ENCODE measurements at places on chromosomes 16 and 17.

DNA sequence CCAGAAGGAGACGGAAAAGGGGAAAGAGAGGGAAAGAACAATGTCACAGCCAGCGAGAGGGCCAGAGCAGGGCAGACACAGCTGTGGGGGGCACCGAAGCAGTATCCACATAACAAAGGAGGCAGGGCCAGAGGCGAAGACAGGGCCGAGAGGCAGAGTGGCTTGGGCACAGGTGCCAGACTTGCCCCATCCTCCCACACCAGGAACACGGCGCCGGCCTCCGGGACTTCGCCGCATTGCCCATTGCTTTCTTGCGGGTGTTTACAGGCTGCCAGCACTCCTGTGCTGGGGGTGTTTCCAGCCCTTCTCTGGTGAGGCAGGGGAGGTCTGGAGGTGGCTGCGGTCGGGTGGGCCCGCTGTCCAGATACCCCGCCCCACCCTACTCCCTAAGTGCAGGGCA lies 78.0 kb downstream of the ENGASE start:
- DNase-seq: no peak

GRCh38 chr17:33904476-33904875 lies 350.6 kb upstream of the CCL2 start:
- peak; percentile 80 for DNase-seq

DNA sequence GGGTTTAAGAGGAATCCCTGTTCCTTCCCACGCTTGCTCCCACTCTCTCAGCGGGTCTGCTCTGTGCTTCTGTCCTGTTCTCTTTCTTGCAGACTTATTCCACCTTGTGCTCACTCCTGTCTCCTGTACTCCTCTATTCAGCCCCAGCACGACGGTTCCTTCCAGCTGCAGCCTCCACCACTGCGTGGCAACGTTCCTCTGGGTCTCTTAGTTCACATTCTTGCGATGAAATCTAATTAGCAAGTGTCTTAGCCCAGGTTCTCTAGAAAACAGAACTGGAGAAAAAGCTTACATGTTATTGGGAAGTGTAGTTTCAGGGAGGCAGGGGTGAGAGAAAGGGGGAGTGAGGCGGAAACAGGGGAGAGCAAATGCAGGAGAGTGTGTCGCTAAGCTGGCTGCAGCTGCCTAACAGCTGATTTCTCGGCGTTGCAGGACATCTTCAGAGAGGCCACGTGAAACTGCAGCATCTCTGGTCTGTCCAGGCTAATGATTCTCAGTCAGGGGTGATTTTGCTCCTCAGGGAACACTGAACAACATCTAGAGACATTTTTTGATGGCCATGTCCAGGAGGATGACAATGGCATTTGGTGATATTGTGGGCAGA lies 213.2 kb upstream of the NLRP1 start:
- DNase-seq: no peak

GRCh38 chr17:78745407-78746088 lies 36.5 kb downstream of the CYTH1 start:
- peak; percentile 70 for DNase-seq

- no peak for DNase-seq
Measured at GRCh38 chr17:55219934-55220333, 44.8 kb upstream of the HLF start.

GRCh38 chr17:49556223-49556943 lies 19.3 kb upstream of the NXPH3 start:
- peak; percentile 70 for DNase-seq

DNA sequence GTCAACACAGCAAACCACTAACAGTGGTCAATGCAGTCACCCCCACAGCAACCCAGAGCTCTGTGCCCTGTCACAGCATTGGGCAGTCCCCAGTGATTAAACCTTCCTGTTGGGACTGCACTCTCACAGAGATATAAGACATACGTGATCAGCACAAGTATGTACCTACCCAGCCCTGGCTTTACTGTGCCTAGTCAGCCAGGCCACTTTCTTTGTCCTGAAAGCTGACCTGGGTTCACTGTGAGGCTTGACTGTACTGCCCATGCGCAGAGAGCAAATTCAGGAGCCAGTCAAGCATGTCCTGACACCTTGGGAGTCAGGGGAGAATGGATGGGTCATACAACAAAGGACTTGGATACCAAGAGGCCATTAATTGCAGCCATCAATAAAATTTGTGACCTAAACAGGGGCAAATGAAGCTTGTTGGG lies 10.9 kb upstream of the TMEM170A start:
- DNase-seq: no peak

Measured in erythroblast (primary cell).